ENCODE measurements at places on chromosomes 16 and 17. TPM values are rescaled to one million over a fixed set of nuclear protein-coding genes. Genes with fewer than 3 reads are reported as not detected.

GRCh38 chr17:51770027-51770759, 388.3 kb downstream of the CA10 start:
- H3K27me3 ChIP-seq = no peaks in the 10 kb centered on the region
- H3K4me1 ChIP-seq = peaks cover 9% of the 10 kb centered on the region
- H3K36me3 ChIP-seq = no peaks in the 10 kb centered on the region

- H3K27ac ChIP-seq = peak overlapping the region; percentile 22
- no peak overlapping the region for H3K4me3 ChIP-seq
- DNase-seq = no peak
- peaks cover 38% of the 10 kb centered on the region for H3K36me3 ChIP-seq
These were observed 12.6 kb downstream of the SAP30BP start for GRCh38 chr17:75679706-75680211.

DNA sequence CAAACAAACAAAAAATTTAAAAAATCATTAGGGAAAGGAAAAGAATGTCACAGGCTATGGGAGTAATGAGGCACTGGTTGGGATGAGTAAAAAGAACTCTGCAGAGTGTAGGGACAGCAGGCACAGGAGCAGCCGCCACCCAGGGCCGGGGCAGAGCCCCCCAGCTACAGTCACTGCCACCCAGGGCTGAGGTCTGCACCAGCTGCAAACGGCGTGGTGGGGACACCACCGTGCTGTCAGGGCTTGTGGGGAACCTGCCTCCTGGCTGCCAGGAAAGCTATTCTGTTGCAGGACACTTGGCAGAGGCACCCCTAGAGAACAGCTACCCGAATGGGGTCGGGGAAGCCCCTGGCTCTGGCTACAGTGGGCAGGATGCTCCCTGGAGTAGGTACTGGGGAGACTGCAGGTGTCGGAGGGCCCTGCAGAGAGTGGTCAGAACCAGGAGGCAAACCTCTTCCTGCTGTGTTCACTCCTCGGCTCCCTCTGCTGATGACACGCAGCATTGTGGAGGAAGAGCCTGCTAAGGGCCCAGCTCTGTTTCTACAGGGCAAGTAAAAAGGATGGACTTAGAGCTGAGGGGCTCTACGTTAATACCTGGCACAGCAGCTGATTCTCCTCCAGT, 32.3 kb upstream of the CAPN15 start:
- no peaks in the 10 kb centered on the region for H3K27me3 ChIP-seq
- DNase-seq = peak; percentile 50
- H3K27ac ChIP-seq = no peak overlapping the region
- H3K36me3 ChIP-seq = no peaks in the 10 kb centered on the region
- no peak overlapping the region for H3K4me3 ChIP-seq

C16orf96 gene
- not detected for total RNA-seq

- DNase-seq = peak; percentile 67
- H3K36me3 ChIP-seq = no peaks in the 10 kb centered on the region
- no peak overlapping the region for H3K27ac ChIP-seq
- H3K4me1 ChIP-seq = no peaks in the 10 kb centered on the region
- H3K27me3 ChIP-seq = no peaks in the 10 kb centered on the region
- no peak overlapping the region for H3K4me3 ChIP-seq
These were observed 15.6 kb upstream of the ZFPM1 start for GRCh38 chr16:88437367-88437964.

DNA sequence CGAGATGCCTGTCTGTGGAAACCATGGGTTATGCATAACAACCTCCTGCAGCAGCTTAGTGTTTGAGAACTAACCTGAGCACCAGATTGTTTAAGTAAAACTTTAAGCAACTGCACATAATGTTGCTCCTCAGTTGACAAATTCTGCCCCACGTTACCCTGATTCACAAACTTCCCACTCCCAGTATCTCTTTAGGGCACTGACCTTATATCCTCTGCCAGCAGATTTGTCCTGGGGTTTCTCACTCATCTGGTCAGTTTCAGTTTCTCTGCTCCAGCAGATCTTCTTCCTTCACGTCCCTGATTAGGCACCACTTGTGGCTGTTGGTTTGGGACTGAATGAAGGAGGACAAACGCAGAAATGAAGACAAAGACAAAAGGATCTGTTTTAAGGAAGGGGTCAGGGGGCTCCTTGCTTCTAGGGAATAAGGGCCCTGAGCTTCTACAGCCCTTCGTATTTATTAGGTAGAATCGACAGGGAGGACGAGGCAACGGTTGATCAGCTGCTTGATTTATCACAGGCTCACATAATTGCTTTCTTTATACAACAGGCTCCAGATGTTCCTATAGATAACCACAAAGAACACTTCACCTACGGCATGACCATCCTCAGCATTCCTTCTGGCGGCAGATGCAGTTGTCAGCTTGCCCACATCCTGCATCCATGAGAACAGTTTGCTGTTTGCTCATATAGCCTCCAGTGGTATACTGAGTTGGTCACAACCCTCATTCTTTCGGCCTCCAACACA, 13.5 kb upstream of the ZNF689 start:
- no peak overlapping the region for H3K4me3 ChIP-seq
- DNase-seq = no peak
- H3K27ac ChIP-seq = no peak overlapping the region
- H3K4me1 ChIP-seq = peaks cover 6% of the 10 kb centered on the region
- peaks cover 34% of the 10 kb centered on the region for H3K27me3 ChIP-seq
- H3K36me3 ChIP-seq = no peaks in the 10 kb centered on the region

- no peaks in the 10 kb centered on the region for H3K4me1 ChIP-seq
- no peaks in the 10 kb centered on the region for H3K27me3 ChIP-seq
- H3K27ac ChIP-seq = no peak overlapping the region
- H3K4me3 ChIP-seq = no peak overlapping the region
- DNase-seq = no peak
These were observed 54.1 kb upstream of the CREBBP start for GRCh38 chr16:3934491-3935181.

DNA sequence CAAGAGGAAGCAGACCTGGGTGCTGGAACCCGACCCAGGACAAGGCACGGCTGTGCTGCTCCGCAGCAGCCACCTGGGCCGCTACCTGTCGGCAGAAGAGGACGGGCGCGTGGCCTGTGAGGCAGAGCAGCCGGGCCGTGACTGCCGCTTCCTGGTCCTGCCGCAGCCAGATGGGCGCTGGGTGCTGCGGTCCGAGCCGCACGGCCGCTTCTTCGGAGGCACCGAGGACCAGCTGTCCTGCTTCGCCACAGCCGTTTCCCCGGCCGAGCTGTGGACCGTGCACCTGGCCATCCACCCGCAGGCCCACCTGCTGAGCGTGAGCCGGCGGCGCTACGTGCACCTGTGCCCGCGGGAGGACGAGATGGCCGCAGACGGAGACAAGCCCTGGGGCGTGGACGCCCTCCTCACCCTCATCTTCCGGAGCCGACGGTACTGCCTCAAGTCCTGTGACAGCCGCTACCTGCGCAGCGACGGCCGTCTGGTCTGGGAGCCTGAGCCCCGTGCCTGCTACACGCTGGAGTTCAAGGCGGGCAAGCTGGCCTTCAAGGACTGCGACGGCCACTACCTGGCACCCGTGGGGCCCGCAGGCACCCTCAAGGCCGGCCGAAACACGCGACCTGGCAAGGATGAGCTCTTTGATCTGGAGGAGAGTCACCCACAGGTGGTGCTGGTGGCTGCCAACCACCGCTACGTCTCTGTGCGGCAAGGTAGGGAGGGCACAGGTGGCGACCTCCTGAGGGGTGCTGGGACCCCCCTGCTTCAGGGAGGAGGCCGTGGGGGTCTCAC, 667 bp downstream of the FSCN2 start:
- no peaks in the 10 kb centered on the region for H3K27me3 ChIP-seq
- H3K4me1 ChIP-seq = no peaks in the 10 kb centered on the region
- no peaks in the 10 kb centered on the region for H3K36me3 ChIP-seq
- DNase-seq = no peak
- H3K27ac ChIP-seq = no peak overlapping the region

RND2 gene
- total RNA-seq = not detected

MT4 gene
- total RNA-seq = not detected

- peak overlapping the region; percentile 86 for H3K27ac ChIP-seq
- no peak for DNase-seq
- peaks cover 4% of the 10 kb centered on the region for H3K27me3 ChIP-seq
These were observed 526 bp downstream of the TSNAXIP1 start for GRCh38 chr16:67807148-67807682.

GRCh38 chr16:87436225-87437172, 44.4 kb downstream of the MAP1LC3B start:
- H3K27ac ChIP-seq = no peak overlapping the region
- no peak for DNase-seq
- H3K27me3 ChIP-seq = peaks cover 3% of the 10 kb centered on the region
- H3K4me1 ChIP-seq = peaks cover 10% of the 10 kb centered on the region
- no peaks in the 10 kb centered on the region for H3K36me3 ChIP-seq

- H3K36me3 ChIP-seq = peaks cover 6% of the 10 kb centered on the region
- no peaks in the 10 kb centered on the region for H3K27me3 ChIP-seq
- no peak overlapping the region for H3K4me3 ChIP-seq
- no peak for DNase-seq
- H3K27ac ChIP-seq = peak overlapping the region; percentile 55
These were observed 88.2 kb downstream of the XYLT1 start for GRCh38 chr16:17382514-17382913.

- H3K27ac ChIP-seq = no peak overlapping the region
- H3K4me3 ChIP-seq = no peak overlapping the region
- no peaks in the 10 kb centered on the region for H3K36me3 ChIP-seq
- DNase-seq = no peak
These were observed 170.5 kb downstream of the TANC2 start for GRCh38 chr17:63136369-63137012.

ZNF213 gene
- total RNA-seq = 11.6 TPM

ITGAX gene
- 43.2 TPM for total RNA-seq

DNA sequence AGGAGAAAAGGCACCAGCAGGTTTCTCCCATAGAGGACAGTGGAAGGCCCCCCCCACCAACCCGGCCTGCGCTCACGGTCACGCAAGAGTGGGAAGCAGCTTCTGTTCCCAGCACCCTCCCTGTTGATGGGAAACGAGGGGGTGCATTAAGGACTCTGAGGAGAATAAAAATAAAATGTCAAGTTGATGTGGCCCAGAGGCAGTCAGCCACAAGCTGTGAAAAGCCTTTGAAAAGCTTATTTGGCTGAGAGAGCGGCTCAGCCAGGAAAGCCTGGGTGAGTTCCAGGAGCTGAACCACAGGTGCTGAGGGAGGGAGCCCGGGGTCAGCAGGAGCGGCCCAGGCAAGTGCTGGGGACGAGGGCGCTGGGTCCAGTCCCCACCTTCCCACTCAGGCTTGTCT, 26.9 kb upstream of the SPATA32 start:
- H3K4me1 ChIP-seq = peaks cover 36% of the 10 kb centered on the region
- DNase-seq = no peak
- H3K27me3 ChIP-seq = no peaks in the 10 kb centered on the region
- no peak overlapping the region for H3K27ac ChIP-seq
- peaks cover 55% of the 10 kb centered on the region for H3K36me3 ChIP-seq
- H3K4me3 ChIP-seq = no peak overlapping the region

ASPA gene
- not detected for total RNA-seq

- peaks cover 5% of the 10 kb centered on the region for H3K4me1 ChIP-seq
- peaks cover 2% of the 10 kb centered on the region for H3K36me3 ChIP-seq
- no peaks in the 10 kb centered on the region for H3K27me3 ChIP-seq
- H3K27ac ChIP-seq = no peak overlapping the region
These were observed 16.2 kb downstream of the VMP1 start for GRCh38 chr17:59723607-59724006.

SARM1 gene
- total RNA-seq = 17.2 TPM

PTGES3L gene
- total RNA-seq = 0.65 TPM

GRCh38 chr17:22512997-22513538, 820.7 kb downstream of the KCNJ18 start:
- no peaks in the 10 kb centered on the region for H3K36me3 ChIP-seq
- H3K27ac ChIP-seq = no peak overlapping the region
- no peaks in the 10 kb centered on the region for H3K4me1 ChIP-seq
- DNase-seq = no peak

GRCh38 chr17:34114174-34114573, 140.9 kb upstream of the CCL2 start:
- H3K27me3 ChIP-seq = peaks cover 10% of the 10 kb centered on the region
- no peaks in the 10 kb centered on the region for H3K4me1 ChIP-seq
- no peaks in the 10 kb centered on the region for H3K36me3 ChIP-seq
- H3K4me3 ChIP-seq = no peak overlapping the region

ITGAL gene
- total RNA-seq = 583 TPM

- H3K27ac ChIP-seq = no peak overlapping the region
- H3K4me3 ChIP-seq = no peak overlapping the region
- DNase-seq = no peak
- H3K36me3 ChIP-seq = no peaks in the 10 kb centered on the region
These were observed 57.1 kb downstream of the ENGASE start for GRCh38 chr17:79131701-79132100.

GRCh38 chr17:27492470-27492869, 36.2 kb downstream of the KSR1 start:
- no peak for DNase-seq
- peaks cover 10% of the 10 kb centered on the region for H3K36me3 ChIP-seq
- peaks cover 8% of the 10 kb centered on the region for H3K4me1 ChIP-seq
- no peaks in the 10 kb centered on the region for H3K27me3 ChIP-seq
- no peak overlapping the region for H3K4me3 ChIP-seq
- H3K27ac ChIP-seq = no peak overlapping the region

GRCh38 chr16:87330257-87330624, 13.0 kb upstream of the C16orf95 start:
- no peak for DNase-seq
- H3K27ac ChIP-seq = no peak overlapping the region
- H3K4me1 ChIP-seq = peaks cover 5% of the 10 kb centered on the region
- peaks cover 6% of the 10 kb centered on the region for H3K36me3 ChIP-seq
- no peak overlapping the region for H3K4me3 ChIP-seq
